Cardiac septum (tissue), 1 donor: ENCODE measurements at places on chromosomes 2 and 18.

GRCh38 chr2:172962824-172963223, 112.8 kb upstream of the MAP3K20 start:
- no peak for DNase-seq

GRCh38 chr18:77557046-77557587, 307.5 kb downstream of the GALR1 start:
- no peak for DNase-seq

DNA sequence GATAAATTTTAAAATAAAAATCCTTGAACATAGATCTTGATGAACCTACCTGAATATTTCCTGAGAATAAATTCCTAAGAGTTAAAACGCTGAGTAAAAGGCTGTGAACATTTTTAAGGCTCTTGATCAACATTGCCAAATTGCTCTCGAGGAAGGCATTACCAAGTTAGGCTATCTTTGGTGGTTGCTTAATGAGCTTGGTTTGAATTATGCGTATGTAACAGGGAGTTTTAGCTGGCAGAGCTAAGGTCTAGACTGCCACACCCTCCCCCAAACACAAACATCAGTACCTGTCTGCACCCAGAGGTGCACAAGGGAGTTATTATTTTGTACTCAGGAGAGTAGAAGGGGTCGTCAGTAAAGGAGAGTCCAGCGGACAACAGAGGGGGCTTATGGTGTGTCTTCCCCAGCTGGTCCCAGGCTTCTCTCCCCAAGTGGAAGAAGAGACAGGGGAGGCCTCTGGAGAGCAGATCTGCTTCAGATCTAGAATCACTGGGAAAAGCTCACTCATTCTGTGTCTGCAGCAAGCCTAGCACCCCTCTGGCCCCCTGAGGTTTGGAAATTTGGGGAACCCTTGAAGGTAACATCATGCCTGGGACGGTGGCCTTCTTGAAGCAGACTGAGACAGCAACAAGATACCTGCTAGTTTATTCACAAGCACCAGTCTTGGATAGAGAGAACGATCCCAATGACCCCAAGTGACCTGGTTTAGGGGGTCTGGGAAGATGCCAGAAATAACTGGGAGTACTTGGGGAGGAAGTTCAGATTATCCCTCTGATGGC, 197.2 kb upstream of the ID2 start:
- DNase-seq = no peak

DNA sequence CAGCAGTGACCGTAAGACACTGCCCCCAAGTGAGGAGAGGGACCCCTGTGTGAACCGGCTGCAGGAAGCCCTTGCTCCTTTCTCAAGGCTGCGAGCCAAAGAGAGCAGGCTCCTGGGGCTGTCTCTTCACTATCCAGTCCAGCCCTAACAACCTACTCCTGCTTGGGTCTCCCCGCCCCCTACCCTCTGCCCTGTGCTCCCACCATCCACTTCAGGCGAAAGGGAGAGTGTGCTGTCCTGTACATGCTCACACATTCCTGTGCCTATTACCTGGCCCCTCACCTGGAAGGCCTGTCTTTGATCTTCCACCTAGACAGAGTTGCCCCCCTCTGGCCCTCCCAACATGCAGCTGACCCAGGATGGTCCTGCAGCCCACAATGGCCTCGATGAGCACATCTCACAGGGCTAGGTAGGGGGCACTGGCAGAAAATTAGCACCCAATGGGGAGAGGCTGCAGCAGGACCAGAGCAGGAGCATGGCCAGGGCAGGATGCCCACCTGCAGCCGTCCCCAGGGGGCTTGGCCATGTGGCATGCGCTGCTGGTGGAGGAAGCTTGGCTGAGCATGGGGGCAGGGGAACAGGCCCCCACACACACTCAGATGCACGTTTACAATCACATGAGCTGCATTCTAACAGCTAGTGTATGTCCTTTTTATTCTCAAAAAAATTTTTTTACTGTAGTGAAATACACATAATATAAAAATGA, 93.5 kb downstream of the POLR1A start:
- peak; percentile 58 for DNase-seq
